Ecto neural progenitor cell (in vitro differentiated cells): ENCODE measurements at places on chromosomes 1 and 21.

GRCh38 chr1:197469620-197470210, 201.7 kb downstream of the CRB1 start:
- DNase-seq = no peak

DNA sequence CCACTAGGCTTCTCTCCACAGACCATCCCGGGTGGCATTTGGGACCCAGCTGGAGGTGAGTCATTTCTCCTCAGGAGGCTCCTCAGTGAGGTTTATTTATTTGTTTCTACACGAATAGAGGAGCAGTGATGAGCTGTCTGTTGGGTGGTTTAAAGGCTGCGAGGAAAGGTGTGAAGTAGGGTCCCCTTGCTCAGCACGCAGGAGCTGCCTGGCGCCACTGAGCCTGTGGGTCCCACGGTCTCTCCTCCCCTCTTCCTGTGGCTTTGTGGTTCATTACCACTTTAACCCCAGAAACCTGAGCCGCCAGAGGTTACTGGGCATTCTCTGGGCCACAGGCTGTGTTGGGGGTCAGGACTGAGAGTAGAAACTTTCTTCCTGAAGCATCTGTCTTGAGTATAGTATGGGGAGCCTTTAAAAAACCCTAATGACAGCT, 39.9 kb downstream of the IL6R start:
- DNase-seq = no peak

DNA sequence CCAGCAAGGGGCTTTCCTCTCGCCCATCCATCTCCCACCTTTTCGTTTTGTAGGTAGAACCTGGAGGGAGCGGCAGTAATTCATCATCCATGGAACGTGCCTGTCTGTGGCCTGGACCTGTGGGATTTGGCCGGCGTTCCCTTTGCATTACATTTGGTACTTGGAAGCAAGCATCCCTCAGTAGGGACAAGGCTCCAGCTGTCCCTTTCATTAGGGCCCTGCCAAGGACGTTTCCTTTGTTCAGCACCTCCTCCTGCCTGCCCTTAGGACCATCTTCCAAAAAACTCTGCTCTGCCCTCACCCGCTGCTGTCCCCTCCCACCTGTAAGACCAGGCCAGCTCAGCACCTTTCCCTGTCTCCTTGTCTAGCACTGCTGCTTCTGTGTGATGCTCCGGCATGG, 62.1 kb downstream of the RYR2 start:
- DNase-seq = no peak

DNA sequence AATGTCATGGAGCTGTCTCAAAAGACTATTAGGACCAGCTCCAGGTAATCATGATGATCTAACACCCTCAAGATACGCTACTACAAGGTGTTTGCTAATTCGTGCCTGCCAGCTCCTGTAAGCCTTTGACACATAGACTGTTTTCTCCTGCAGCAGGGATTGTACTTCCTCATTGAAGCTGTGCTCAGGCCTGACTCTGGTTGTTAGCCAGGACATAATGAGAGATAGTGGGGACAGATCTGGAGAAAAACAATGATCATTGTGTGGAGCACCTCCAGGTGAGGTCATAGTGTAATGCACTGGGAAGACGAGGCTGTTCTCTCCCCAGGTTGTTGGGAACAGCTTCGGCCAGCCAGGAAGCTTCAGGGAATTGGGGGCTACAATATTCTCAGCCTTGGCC, 94.6 kb downstream of the SETD4 start:
- DNase-seq = no peak

GRCh38 chr1:57553666-57554065, 129.8 kb upstream of the DAB1 start:
- no peak for DNase-seq

DNA sequence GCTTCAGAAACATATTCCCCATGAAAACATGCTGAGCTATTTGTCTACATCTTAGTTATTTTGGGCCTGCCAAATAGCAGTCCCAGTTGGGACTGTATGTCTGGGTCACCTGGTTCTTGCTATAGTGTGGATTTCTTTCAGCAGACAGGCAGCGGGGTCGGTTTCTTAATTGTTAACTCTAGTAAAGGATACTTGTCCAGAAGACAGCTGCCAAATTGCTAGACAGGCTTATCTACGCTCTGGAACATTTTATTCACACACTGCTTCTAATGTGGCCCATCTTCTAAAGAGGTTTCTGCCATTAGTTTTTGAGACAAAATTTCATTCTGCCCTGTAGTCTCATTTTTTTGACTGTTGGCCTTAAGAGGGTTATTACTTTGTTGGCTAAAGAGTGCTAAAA, 217.9 kb downstream of the RWDD3 start:
- no peak for DNase-seq

DNA sequence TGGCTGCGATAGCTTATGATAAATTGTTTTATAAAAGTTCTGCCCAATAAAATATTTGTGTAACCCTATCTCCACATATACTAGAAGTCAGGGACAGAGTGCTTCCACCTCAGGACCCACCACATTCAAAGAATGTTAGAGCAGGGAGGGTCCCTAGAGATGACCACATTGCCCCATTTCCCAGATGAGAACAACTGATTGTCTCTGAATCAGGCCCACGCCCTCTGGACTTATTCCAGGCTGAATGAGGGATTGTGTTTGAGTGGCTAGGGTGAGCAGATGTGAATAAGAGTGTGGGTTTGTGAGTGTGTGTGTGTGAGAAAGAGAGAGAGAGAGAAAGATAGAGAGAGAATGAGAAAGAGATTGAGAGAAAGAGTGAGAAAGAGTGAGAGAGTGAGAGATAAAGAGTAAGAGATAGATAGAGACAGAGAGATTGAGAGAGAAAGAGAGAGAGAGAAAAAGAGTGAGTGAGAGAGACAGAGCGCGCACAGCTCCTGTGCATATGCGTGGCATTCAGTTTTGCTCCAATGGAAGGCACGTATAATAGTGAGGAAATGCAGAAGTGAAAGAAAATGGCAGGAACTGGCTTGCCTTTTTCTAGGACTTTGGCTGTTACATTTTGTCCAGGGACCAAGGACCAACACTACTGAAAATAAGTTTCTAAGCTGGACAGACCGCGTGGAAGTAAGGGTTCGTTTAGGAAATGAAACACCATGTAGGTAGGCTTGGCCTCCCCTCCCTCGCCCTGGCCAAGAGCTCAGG, 94.1 kb downstream of the ABCA4 start:
- DNase-seq = no peak
